EL (cell line): ENCODE measurements at places on chromosomes 7 and 10.
A peak's percentile ranks its signal among the peaks of the same experiment; 100 is the strongest.

DNA sequence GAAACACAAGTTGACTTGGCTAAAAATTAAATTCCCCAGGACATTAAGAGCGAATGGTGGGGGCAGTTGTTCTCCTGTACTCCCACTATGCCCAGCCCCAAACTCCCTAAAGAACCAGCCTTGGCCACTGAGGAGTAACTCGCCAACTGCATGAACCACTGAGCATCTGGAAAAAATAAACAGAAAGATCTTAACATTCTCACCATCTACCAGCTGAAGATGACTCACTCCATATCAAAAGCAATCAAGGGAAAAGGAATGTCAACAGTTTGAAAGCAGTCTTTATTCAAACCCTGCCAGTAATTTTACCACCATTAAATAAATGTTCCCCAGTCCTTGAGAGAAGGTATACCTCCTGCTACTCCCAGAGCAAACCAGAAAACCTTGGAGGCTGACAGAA, 45.4 kb downstream of the CTTNBP2 start:
- DNase-seq = peak; percentile 60

- DNase-seq = peak; percentile 2
Observed at GRCh38 chr7:11345621-11346020, 371.9 kb downstream of the PHF14 start.

DNA sequence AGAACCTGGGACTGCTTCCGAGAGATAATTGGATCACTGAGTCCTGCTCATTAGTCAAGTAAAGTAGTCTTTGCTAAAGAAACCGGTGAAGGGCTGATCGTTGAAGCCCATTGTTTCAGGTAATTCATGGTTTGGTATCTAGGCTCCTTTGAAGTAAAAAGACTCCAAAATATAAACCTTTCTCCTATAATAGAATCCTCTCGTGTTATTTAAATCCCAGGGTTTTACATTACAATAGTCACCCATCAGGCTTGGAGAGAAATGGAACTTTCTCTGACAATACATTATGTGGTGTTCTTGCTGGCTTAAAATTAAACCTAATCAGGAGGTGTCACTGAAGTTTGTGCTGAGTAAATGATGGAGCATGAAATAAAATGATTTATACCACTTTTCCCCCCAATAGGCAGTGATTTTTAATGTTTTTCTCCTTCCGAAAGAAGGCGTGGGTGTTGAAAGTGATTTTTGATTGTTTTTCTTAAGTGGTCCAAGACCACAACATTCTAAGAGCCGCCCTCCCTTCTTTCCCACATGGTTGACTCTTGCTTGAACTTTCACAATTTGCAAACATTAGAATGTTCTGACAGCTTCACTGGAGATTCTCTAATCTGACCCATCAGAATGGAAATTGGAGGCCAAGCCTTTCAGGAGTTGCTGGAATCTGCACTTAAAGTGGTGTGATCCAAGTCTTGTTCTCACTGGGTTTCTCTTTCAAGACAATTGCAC, 44.2 kb downstream of the LRMDA start:
- no peak for DNase-seq

- no peak for DNase-seq
Observed at GRCh38 chr10:11337516-11337915, 273.9 kb downstream of the USP6NL start.

GRCh38 chr10:93199191-93199751, 125.6 kb downstream of the CYP26A1 start:
- peak; percentile 75 for DNase-seq

- no peak for DNase-seq
Observed at GRCh38 chr7:105723572-105723971, 142.3 kb upstream of the EFCAB10 start.

- DNase-seq = no peak
Observed at GRCh38 chr10:77571490-77571889, 66.1 kb downstream of the KCNMA1 start.

DNA sequence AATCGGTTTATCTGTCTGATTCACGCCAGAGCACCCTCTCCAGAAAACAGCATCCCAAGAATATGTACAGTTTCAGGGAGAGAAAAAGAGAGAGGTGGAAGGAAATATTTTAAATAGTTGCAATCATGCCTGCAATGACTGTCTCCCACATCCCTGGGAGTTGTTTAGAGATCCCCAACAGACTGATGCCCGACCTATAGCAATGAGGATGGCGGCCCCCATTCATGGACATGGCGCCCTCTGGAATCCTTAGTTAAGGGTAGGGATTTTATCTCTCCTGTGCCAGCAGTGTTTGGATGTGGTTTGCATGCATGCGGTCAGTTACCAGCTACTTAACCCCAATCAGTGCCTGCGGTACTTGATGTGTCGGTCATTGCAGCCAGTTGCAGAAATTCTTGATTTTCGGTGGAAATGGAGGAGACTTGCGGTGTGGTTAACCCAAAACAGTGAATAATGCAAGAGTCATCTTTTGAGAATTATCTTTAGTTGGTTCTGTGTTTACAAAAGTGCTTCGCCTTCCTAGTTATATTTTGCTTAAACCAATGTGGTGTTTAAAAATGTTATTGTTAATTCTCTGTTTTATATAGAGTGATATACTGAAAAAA, 186.0 kb upstream of the TCF7L2 start:
- peak; percentile 83 for DNase-seq

GRCh38 chr10:34736976-34737771, 77.9 kb downstream of the PARD3 start:
- no peak for DNase-seq

- no peak for DNase-seq
Observed at GRCh38 chr10:3700531-3701076, 84.4 kb downstream of the KLF6 start.

DNA sequence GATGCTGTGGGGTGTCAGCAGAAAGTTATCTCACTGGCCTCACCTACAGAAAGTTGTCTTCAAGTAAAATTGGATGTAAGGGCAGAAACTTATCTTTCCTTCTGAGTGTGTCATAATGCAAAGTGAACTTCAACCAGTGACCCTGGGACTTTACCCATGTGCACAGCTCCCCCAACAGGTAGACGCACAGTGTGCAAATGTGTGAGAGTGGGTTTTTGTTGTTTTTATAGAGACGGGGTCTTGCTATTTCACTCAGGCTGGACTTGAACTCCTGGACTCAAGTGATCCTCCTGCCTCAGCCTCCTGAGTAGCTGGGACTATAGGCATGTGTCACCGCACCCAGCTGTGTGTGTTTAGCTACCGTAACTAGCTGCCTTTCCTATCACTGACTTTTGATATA, 6.4 kb upstream of the KAZALD1 start:
- DNase-seq = no peak

DNA sequence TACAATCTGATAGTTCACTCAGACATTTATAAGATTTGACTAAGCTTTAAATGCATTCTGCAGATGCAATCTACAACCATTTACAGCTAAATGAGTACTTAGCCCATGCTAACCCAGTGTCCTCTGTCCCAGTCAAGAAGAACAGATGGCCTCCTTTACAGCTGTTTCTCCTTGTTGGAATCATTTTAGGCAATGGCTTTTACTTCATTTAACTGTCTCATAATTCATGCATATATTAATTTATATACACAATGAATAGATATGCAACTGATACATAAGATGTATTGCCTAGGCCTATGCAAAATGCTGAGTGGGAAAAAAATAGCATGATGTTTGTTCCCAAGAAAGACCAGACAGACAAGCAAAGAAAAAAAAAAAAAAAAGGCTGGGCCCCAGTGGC, 82.2 kb downstream of the TSPAN12 start:
- no peak for DNase-seq

DNA sequence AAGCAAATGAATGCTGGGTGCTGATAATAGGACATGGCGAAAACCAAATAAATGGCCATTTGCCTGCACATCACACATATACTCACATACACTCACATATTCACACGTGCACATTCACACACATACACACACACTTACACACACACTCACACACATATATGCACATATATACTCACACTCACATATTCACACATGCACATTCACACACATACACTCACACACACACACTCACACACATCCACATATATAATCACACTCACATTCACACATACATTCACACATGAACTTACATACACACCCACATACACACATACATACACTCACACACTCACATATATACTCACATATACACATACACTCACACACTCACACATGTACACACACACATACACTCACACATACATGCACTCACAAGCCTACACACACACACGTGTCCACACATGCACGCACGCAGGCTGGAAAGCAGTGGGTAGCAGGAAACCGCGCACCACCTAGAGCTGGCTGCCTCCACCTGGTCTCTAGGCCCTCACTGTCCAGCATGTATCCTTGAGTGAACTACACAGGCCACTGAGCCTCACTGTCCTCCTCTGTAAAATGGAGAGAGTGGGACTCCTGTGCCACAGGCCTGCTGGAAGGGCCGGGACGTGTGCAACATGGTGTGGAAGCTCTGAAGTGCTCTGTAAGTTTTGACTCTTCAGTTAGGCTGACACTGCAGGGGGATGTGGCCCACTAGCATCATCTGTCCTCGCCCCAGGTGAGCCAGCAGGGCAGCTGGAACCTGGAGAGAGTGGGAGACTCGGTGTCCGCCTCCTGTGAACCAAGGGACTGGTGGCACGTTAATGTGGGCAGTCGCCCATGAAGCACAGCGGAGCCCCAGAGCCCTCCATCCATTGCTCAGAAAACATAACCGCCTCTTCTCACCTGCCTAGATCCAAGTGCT, 14.9 kb downstream of the TMEM72 start:
- no peak for DNase-seq

- no peak for DNase-seq
Observed at GRCh38 chr10:49559476-49559875, 20.6 kb upstream of the ERCC6 start.
